Activated CD4-positive, alpha-beta T cell treated with anti-CD3 and anti-CD28 coated beads, Interleukin-2, amount 10 ng/mL, durations not matched to agents 7 days and 5 days (primary cell): ENCODE measurements at places on chromosomes 2 and 18. TPM values are rescaled to one million over a fixed set of nuclear protein-coding genes. Genes with fewer than 3 reads are reported as not detected.
A peak's percentile ranks its signal among the peaks of the same experiment; 100 is the strongest.

CHST9 gene
- total RNA-seq = not detected

DNA sequence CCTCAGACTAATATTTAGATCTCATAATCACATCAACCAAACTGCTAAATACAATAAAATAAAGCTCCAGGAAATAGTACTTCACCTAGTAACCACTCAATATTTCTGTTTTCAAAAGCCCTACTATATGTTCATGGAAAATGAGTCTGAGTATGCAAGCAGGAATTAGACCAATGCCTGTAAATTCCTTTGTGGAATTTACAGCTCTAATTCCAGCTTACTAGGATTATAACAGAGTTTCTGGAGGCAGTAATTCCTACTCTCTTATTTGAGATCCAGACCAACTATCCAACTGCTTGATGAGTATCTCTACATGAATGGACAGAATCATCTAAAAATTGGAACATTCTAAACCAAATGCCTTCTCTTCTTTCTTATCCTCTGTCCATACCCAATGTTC lies 11.6 kb downstream of the CDKL4 start:
- no peak for DNase-seq
- peaks cover 3% of the 10 kb centered on the region for H3K36me3 ChIP-seq
- H3K27ac ChIP-seq = no peak overlapping the region
- H3K27me3 ChIP-seq = peaks cover 5% of the 10 kb centered on the region
- peaks cover 28% of the 10 kb centered on the region for H3K4me1 ChIP-seq

DNA sequence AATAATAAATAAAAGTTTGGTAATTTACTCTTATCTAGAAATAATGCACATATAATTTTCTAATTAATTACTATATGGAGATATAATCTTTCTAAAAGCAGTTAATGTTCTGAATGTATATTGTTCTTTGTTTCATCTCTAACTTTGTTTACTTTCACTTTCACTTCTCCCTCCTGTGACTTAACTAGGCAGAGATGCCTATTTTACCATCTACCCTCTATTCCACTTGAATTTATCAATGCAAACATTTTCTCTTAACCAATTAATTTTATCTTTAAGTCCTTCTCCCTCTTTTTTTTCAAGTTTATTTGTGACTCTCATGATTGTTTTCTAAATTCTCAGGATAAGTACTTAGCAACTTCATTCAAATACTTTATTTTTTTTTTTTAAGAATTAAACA lies 55.1 kb upstream of the IL1RL1 start:
- H3K27ac ChIP-seq = peak overlapping the region; percentile 92
- H3K27me3 ChIP-seq = no peaks in the 10 kb centered on the region
- DNase-seq = no peak
- H3K4me3 ChIP-seq = no peak overlapping the region
- peaks cover 71% of the 10 kb centered on the region for H3K4me1 ChIP-seq

INHBB gene
- total RNA-seq = not detected

- no peak for DNase-seq
- no peaks in the 10 kb centered on the region for H3K4me1 ChIP-seq
- no peak overlapping the region for H3K27ac ChIP-seq
Observed at GRCh38 chr2:240796543-240797499, 23.2 kb downstream of the KIF1A start.

DNA sequence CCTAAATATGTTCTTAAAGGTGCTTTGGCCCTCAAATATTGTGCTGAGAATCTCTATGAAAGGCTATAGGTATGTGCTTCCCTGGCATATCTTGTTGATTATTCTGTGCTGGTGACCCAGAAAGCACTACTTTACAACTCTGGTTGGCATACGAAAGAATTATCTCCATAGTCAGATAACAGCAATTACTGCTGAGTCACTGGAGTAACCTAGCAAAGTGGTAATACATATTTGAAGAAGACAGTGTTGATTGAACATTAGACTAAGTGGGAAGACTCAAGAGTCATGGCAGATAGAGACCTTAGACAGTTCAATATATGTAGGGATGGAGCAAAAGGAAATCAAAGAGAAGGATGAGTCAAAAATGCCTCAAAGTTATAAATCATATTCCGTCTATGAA lies 1978.5 kb upstream of the LRRTM1 start:
- DNase-seq = no peak
- no peaks in the 10 kb centered on the region for H3K4me1 ChIP-seq
- H3K4me3 ChIP-seq = no peak overlapping the region
- H3K27me3 ChIP-seq = no peaks in the 10 kb centered on the region
- H3K27ac ChIP-seq = no peak overlapping the region

GRCh38 chr2:19933351-19933981 lies 31.7 kb upstream of the TTC32 start:
- no peaks in the 10 kb centered on the region for H3K27me3 ChIP-seq
- DNase-seq = no peak
- H3K36me3 ChIP-seq = peaks cover 10% of the 10 kb centered on the region
- no peaks in the 10 kb centered on the region for H3K4me1 ChIP-seq
- H3K4me3 ChIP-seq = no peak overlapping the region

MRPS9 gene
- total RNA-seq = 23.7 TPM

DNA sequence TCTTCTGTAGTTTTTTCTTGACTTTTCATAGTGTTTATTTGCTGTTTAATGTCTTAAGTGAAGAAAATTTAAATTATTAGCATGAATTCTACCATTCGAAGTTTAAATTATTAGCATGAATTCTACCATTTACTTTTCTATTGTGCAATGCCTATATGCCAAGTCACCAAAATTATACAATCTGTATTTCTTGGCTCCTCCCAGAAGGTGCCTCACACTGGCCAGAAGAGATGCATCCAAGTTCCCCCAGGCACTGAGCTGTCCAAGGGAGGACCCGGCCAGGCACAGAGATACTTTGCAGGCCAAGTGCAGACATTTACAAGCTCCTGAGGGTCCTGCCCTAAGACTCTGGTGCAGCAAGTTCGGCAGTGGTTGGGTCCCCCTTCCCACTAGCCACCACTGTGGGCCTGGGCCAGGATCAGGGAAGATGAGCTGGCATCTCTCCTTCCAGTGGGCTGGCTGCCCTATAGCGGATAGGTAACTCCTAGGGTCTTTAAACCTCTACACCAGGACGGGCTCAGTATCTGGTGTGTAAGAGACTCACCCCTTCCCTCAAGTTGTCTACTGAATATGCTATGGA lies 31.3 kb downstream of the TMEM247 start:
- peaks cover 8% of the 10 kb centered on the region for H3K4me1 ChIP-seq
- no peak overlapping the region for H3K4me3 ChIP-seq
- no peak overlapping the region for H3K27ac ChIP-seq
- peaks cover 2% of the 10 kb centered on the region for H3K27me3 ChIP-seq
- peaks cover 8% of the 10 kb centered on the region for H3K36me3 ChIP-seq

SLC30A3 gene
- total RNA-seq = 0.45 TPM

GRCh38 chr2:186058614-186059013 lies 320.0 kb downstream of the FSIP2 start:
- no peak overlapping the region for H3K27ac ChIP-seq
- H3K4me1 ChIP-seq = no peaks in the 10 kb centered on the region
- H3K27me3 ChIP-seq = no peaks in the 10 kb centered on the region
- no peak overlapping the region for H3K4me3 ChIP-seq
